ENCODE measurements at places on chromosomes 5 and 9.

- DNase-seq: no peak
Measured at GRCh38 chr9:22815246-22815645, 368.6 kb downstream of the DMRTA1 start.

GRCh38 chr5:158701406-158702177, 398.1 kb downstream of the EBF1 start:
- no peak for DNase-seq

DNA sequence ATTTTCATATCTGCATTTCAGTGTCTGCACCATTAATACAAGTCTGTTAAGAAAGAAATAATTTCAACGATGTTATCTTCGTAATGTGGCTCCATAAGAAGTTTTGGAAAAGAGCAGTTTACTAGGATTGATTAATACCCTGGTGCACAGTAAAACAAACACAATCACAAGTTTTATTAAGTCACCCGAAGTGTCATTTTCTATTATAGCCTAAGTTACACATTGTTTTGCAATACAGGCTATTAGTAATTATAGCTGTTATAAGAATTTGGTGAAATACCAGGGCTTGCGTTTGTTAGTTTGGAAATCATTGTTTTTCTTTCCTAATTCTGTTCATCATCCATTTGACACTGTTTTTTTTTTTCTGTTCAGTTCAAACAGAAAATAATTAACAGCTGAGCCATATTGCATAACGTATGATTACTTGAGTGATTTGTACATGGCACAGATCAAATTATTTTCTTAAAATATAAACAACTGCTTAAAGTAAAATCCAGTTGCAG, 30.6 kb downstream of the LVRN start:
- no peak for DNase-seq

DNA sequence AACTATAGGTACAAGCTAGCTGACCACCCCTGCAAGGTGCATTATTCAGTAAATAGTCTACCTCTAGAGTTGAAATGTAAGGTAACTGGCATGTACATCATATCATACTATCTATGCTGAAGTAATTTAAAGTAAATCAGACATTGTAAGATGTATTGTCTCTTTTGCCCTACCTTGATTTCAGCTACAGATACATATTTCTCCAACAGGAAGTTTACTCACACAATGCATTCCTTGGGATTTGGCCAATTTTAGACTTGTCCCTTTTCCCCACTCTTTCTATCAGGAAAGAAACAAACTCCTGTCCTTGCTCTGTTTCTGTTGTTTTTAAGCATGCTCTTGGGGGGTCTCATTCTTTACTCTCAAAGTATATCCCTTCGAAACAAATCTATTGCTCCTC, 58.5 kb upstream of the TSLP start:
- no peak for DNase-seq

GRCh38 chr5:72372923-72373322, 52.8 kb downstream of the PTCD2 start:
- no peak for DNase-seq

GRCh38 chr9:98964201-98964600, 20.5 kb downstream of the COL15A1 start:
- no peak for DNase-seq

DNA sequence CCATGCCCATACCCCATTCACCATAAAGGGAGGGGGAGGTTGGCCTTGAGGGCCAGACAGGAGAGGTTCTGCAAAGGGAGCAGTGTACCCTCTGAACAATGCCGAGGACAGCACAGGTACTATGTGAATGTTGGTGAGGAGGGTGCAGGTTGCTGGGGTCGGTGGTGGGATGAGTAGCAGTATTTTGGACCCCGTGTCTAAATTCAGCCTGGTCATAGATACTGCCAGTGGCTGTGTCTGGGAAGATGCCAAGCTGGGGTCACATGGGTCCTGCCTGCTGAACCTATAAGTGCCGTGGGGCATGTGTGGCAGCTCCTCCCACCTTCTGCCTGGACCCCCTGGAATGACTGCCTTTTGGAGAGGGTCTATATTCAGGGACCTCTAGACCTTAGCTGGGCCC, 11.4 kb upstream of the SPINK4 start:
- no peak for DNase-seq

DNA sequence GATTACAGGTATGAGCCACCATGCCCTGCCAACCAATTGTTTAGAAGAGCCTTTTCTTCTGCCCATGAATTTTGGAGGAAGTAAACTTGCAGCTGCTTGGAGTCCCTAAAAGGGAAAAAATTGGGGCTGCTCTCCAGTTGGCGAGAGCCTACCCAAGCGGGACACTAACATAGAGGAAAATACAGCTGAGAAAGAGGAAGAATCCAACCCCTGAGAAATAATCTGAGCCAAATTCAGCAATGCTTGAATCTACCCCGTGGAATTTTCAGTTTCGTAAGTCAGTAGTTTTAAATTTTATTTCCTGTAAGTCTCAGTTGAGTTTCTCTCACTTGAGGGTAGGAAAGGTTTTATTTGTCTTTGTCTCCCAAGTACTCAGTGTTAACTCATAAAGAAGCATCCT, 30.4 kb upstream of the UBTD2 start:
- no peak for DNase-seq

GRCh38 chr5:156947925-156948324, 15.1 kb downstream of the TIMD4 start:
- DNase-seq: no peak

GRCh38 chr5:40410231-40410861, 269.4 kb upstream of the PTGER4 start:
- no peak for DNase-seq

- DNase-seq: no peak
Measured at GRCh38 chr5:141439411-141440141, 9.3 kb downstream of the PCDHGA12 start.

DNA sequence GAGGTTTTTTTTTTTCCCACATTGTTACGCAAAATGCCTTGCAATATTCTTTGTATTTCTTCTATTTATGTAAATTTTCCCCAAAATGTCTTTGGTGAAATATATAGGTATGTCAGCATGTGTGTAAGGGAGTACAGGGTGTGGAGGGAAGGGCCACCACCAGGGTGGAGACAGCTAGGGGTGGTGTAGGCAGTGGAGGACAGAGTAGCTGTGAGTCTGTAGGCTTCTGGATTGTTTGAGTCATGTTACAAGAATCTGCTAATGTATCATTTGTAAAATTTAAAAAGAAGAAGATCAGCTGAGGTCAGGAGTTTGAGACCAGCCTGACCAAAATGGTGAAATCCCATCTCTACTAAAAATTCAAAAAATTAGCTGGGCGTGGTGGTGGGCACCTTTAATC, 175.5 kb downstream of the NXNL2 start:
- no peak for DNase-seq

GRCh38 chr5:88290801-88291200, 22.2 kb upstream of the TMEM161B start:
- DNase-seq: no peak

DNA sequence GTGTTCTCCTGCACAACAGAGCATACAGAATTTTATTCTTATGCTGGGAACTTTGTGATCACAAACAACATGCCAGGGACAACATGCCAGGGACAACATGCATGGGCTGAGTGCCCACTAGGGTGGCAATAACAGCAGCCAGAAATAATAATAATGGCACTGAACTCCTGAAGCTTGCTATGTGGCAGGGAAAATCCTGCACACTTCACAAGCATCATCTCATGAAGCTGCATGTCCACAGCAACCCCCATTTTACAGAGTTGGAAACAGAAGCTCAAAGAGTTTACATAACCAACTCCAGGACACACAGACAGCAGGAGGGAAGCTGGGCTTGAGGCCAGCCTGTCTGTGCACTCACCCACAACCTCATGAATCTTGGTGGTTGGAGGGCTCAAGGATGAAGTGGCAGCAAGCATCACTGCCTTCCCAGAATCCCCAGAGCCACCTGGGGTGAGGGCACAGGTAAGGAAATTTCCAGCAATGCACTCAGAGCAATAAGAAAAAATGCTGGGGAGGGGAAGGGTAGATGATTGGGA, 111.4 kb downstream of the GABBR2 start:
- DNase-seq: no peak

DNA sequence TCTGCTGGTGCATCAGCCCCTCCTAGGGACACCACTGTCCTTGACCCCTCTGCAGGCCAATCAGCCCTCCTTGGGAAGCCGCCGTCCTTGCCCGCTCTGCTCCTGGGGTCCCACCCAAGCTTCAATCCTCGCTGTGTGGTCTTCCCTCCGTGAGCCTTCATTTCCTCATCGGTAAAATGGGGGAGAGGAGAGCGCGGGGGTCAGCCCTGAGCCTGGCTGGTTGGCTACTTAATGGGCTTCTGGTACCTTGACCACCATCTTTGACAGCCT, 12.7 kb upstream of the SLC2A6 start:
- no peak for DNase-seq

DNA sequence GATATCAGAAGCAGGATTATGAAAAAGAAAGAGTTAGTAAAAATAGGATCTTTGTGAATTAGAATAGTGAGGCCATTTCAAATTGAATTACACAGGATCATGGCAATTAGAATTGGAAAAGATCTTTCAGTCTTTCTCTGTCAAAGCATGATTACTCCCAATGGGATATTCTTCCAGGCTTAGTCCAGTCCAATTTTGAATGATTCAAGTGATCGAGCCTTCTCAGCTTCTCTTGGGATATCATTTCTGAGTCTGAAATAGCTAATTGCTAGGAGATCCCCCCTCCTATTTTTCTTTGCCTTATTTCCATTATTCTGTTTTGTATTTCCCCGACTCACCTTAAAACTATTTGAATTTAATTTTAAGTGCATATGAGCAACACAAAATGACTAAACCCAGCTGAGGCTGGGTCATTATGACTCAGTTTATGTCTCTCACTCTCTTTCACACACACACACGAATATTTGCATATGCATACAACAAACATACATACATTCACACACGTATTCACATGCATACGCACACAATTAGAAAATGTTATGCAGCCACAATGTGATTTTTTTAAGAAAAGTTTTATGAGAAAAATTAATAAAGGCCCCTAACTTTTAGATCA, 34.8 kb upstream of the EFNA5 start:
- no peak for DNase-seq

GRCh38 chr5:151039665-151040064, 19.3 kb downstream of the GPX3 start:
- no peak for DNase-seq

- DNase-seq: no peak
Measured at GRCh38 chr9:92275541-92275940, 18.0 kb downstream of the IARS1 start.

DNA sequence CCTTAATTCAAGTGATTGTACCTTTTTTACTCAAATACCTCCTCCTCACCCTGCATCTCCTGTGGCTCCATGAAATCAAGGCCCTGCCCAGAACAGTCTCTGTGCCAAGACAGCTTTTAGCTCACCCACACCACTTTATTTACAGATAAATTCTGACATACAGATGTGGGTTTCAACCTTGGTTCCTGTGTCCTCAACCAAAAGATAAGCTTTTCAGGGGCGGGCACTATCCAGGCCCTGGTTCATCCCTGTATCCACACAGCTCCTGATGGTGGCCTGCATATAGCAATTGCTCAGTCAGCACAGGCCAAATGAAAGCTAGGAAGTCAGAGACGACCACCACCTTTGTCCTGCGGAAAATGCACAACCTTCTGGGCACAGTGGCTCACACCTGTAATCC, 8.3 kb downstream of the SHB start:
- DNase-seq: no peak

GRCh38 chr5:81688215-81688614, 62.7 kb downstream of the SSBP2 start:
- no peak for DNase-seq

GRCh38 chr9:92404042-92404836, at the start of gene OGN:
OGN (minus strand) TSS chr9:92404578; CDS start chr9:92403407, 1,171 bp downstream.
- DNase-seq: no peak

GRCh38 chr5:74810915-74811314, 43.9 kb downstream of the NSA2 start:
- no peak for DNase-seq

DNA sequence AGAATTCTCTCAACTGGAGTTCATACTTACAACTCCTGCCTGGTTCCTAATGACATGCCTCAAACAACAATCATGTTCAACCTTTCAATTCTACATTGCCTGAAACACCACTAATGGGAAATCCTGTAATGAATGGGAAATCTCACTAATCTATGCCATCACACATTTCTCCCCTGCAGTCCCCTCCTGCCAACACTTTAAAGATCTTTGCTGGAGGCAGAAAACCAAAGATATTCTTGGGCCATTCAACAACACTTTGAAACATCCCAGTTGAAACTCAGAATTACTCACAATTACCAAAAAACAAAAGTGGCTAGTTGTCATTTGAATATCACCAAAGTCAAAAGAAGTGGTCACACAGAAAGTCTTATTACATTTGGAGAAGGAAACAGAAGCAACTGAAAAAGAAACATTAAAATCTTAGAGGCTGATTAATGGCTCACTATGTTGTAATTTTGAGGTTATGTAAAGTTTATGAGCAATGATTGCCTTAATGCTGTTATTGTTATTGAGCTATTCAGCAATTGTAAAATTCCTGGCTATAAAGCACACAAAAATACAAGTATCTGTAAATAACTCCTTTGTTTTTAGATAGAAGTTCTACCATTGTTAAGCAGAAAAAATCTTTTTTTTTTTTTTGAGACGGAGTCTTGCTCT, 313.4 kb upstream of the SLC30A5 start:
- no peak for DNase-seq

DNA sequence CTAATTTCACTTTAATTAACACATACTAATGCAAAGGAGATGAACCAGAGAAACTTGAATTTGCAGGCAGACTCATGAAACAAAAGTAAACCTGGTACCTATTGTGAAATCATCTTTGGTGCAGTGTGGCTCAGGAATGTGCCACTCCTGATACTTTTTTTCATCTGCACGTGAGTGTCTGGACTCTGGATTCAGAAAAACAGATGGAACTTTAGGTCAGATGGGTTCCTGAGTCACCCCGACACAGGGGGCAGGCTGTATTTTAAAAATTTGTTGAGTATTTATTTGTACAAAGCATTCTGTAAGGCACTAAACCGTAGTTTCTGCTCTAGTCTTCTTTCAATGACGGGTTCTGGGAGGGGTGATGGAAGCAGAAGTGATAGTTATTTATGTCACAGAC, 52.2 kb upstream of the TUT7 start:
- no peak for DNase-seq

GRCh38 chr5:158388021-158388420, 529.1 kb upstream of the CLINT1 start:
- DNase-seq: no peak

- DNase-seq: no peak
Measured at GRCh38 chr5:125394661-125395280, 648.3 kb upstream of the ZNF608 start.

DNA sequence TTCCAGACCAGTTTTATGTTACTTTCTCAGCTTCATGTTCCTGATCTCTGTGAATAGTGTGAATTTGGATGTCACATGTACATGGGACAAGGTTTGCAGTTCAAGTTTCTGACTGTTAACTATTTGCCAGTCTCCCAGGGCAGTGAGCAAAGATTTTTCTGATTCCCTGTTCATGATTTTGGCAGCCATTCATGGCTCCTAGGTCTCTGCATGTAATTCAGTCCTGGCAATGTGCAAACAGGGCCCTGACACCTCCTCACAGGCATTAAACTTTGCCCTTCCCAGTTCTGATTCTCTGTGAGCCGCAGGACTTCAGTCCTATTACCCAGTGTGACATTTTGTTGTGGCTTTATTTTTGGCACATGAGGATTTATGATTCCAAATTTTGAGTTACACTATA, 349.7 kb downstream of the ARRDC3 start:
- no peak for DNase-seq

Data from NCI-H187 (cell line).